Activated CD4-positive, CD25-positive, alpha-beta regulatory T cell treated with anti-CD3 and anti-CD28 coated beads, Interleukin-2, amount 50 U/mL, for 72 hours (primary cell): ENCODE measurements at places on chromosomes 7 and 10.

DNA sequence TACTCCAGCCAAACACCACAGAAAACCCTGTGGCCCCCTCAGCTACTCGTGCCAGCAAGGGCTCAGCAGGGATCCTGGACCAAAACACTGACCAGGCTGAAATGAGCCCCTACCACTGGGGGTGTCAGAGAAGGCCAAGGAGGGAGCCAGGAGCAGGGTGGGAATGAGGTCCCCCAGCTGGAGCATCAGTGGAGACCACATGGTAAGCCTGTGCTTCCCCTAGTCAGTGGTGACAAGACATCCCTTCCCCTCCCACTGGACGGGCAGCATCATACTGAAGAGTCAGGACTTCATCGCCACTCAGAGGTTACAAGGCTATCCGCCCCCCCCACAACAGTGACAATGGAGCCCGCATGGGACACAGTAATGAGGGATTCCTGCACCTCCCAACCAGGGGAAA lies 99.6 kb downstream of the LHPP start:
- DNase-seq: no peak

DNA sequence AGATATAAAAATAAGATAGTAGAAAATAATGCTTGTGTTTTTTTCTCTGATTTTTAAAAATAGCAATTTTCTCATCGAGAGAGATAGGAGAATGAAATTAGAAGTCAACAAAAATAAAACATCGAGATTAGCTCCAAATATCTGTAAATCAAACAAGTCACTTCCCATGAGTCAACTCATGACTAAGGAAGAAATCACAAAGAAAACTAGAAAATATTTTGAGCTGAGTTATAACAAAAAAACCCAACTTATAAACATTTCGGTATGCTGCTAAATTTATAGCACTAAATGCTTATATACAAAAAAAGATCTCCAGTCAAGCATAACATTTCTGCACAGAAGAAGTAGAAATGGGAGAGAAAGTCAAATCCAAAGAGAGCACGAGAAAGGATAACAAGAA lies 140.1 kb downstream of the ITGA8 start:
- DNase-seq: no peak

- DNase-seq: no peak
These were observed 114.1 kb downstream of the VIPR2 start for GRCh38 chr7:159030490-159031134.

- DNase-seq: no peak
These were observed 107.5 kb upstream of the SDK1 start for GRCh38 chr7:3193379-3194120.

DNA sequence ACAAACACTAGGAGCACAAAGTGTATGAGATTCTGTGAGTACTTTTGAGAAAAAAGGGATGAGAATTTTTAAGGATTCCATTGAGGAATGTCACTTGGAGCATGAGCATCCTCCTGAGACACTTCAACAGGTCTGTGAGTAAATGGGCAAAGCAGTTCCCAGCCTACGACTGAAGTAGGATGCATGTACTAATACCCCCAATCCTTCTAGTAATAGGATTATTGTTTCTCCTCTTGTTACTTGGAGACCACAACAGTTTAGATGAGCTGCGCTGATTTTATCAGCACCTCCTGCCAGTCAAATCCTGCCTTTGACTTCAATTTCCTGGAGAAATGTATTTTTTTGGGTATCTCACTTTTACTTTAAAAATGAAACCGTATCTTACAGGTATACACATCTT lies 820 bp downstream of the BBS9 start:
- DNase-seq: no peak

GRCh38 chr10:113752553-113752952 lies 1.1 kb downstream of the PLEKHS1 start:
- DNase-seq: no peak

DNA sequence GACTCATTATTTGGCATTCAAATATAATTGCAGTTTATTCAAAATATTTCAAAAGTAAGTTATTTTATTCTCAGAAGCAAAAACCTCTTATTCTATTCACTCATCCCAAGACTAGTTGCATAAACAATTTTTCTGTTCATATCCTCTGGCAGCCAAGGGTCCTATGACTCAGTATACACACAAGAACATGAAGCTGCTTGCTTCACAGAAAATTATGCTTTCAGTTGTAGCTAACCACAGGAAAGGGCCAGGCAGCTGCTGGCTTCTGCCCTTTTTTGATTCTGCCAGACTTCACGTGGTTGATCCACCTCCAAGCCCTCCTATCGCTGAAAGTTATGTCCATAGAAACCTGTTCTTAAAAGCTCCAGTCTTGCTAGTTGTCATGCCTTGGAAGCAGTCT lies 108.8 kb downstream of the ABCA13 start:
- DNase-seq: no peak
